ENCODE measurements at places on chromosomes 2 and 18.

- DNase-seq: no peak
These were observed 14.3 kb downstream of the CCDC150 start for GRCh38 chr2:196653843-196654242.

DNA sequence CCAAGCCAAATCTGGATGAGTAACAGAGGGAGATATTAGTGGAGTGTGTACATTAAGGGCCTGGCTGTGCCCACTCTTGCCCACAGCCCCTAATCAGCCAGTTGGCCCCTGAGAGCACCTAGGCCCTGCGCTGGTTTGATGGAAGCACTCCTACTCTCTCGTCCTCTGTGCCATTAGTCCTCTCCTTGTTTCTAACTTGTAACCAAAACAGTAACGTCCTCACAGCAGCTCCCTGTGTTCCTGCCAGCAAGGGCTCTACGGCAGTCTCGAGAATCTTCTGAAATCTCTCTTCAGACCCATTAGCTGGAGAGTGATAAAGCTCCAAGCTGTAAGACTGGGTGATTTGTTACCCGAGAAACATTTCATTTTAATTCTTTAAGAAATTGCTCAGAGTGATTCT, 76.1 kb downstream of the LRRC30 start:
- no peak for DNase-seq

DNA sequence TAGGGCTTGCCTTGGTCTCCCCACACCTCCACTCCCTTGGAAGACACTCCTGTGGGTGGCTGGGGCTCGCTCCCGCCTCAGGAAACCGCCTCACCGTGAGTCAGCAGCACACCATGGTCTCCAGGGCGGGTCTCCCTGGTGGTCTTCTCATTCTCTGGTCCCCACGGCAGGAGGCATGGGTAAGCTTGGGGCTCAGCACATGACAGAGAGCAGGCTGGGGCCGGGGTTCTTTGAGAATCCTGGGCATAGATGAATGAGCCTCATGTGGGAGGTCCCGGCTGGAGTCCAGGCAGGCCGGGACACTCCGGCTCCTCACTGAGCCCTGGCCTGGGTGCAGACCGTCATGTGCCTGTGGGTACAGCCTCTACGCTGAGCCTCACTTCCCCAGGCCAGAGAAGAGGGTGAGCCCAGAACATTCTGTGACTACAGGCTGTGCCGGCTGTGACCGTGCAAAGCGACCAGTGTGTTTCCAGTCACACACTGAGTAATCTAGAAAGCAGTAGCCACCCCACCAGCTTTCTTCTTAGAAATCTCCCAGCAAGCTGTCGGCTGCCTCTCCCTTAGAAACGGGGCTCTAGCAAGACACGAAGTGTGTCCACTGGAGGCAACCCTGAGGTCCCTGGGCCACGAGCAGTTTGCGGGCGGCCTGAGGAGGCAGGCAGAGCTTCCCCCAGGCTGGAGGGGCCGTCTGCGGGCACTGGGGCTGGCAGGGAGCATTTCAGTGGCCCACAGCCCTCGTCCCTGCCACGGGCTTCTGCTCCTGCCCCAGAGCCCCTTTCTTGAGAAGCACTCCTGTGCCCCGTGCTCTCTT, 93.1 kb downstream of the RHOB start:
- DNase-seq: no peak

GRCh38 chr2:236503100-236503499, 66.5 kb upstream of the ACKR3 start:
- DNase-seq: peak; percentile 3

DNA sequence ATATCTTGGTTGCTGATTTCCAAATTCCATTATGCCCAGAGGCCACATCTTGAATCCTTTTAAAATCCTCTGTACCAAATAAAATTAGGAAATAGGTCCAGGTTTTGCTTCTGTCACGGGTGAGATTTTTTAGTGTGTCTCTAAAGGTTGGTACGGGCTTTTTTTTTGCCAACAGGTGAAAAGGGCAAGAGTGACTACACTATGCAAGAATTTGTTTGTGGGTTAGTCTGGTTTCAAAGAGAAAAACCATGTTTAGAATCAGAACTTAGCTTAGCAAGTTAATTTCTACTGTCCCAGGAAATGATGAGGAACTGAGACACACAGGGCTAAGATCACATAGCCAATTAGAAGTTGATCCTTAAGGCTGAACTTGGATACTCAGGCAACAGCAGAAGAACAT, 41.7 kb downstream of the POLR1A start:
- DNase-seq: no peak

DNA sequence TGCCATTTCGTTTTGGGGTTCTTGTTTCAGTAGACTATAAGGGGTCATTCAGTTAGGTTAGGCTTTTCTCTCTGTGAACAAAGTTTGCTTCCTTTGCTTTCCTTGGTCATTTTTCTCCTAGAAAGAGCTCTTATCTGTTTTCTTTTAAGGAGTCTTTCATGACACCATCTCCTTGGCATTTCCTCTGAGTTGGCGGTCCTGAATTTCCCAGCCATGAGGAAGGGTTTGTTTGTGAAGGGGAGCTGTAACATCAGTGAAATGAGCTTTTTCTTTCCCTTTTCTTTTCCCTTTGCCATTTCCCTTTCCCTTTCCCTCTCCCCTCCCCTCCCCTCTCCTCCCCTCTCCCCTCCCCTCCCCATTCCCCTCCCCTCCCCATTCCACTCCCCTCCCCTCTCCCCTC, 61.7 kb downstream of the MAP4K4 start:
- no peak for DNase-seq

- DNase-seq: no peak
These were observed 124.7 kb upstream of the GLI2 start for GRCh38 chr2:120611016-120611415.
